ENCODE measurements at places on chromosomes 5 and 9.

- no peak for DNase-seq
Observed at GRCh38 chr5:27682600-27682999, 644.2 kb upstream of the CDH9 start.

DNA sequence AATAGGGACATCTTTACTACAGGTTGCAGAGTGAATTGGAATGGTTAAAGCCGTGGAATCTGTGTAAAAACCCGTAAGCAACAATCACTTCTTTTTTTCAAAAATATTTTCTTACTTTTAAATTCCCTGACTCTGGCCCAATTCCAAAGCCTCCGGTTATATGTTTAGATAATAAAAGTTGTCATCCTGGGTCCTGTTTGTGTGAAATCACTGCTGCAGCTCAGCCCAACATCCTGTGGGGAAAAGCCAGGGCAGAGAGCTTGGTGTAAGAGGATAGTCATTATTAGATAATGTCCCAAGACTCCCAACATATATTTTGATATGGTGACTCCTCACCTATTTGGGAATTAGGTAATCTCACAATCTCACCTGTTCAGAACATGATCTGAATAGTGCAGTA lies 586.0 kb upstream of the BRINP1 start:
- no peak for DNase-seq

DNA sequence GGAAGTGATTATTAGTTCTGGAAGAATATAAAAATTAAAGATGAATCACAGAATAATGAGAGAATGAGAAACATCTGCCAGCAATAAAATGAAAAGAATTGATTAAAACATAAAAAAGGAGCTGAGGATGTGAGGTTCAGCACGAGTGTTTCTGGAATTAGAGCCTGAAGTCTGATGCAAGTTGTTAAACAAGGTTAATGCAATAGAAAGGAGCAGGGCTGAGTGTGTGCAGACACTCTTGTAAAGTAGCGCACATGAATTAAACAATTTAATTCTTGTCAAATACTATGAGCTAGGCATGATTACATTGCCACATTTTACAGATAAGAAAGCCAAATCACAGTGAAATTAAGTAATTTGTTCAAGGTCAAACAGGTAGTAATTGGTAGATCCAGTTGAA lies 384.2 kb downstream of the TAF11L14 start:
- no peak for DNase-seq

GRCh38 chr5:149707097-149707496 lies 23.0 kb upstream of the PPARGC1B start:
- DNase-seq, result no peak

Measured in neuronal stem cell (in vitro differentiated cells).